ELR (cell line): ENCODE measurements at places on chromosomes 5 and 9.

DNA sequence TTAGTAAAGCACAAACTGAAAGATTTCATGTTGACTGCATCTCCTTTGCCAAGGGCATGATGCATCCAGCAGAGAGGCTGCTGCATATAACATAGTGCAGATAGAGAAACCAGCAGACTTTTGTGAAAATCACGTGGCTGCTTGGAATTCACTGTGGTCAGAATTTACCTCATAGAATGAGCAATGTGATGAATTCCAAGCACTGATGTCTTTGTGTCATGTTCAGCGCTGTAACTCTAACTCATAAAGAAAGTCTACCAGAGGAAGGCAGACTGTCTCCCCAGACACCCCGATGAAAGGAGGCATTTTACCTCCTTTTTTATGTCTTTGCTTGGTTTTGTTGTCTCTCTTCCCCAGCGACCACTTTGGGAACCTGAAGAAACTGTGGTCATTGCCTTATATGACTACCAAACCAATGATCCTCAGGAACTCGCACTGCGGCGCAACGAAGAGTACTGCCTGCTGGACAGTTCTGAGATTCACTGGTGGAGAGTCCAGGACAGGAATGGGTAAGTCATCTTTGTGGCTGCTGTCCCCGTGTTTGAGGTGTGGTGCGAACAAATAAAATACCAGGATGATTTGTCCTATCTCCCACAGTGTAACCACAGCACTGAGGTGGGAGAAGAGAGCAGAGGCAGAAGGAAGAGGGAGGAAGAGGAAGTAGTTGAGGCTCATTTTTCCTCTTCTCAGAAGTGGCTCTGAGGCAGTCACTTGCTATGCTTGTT is 42.0 kb downstream of the ITK start:
- DNase-seq = peak; percentile 31

- peak; percentile 4 for DNase-seq
These were observed 45.4 kb downstream of the ANGPTL2 start for GRCh38 chr9:127076860-127077643.

GRCh38 chr5:158560170-158560569 is 539.5 kb downstream of the EBF1 start:
- no peak for DNase-seq

GRCh38 chr5:112154940-112155686 is 264.0 kb downstream of the EPB41L4A start:
- DNase-seq = peak; percentile 73

DNA sequence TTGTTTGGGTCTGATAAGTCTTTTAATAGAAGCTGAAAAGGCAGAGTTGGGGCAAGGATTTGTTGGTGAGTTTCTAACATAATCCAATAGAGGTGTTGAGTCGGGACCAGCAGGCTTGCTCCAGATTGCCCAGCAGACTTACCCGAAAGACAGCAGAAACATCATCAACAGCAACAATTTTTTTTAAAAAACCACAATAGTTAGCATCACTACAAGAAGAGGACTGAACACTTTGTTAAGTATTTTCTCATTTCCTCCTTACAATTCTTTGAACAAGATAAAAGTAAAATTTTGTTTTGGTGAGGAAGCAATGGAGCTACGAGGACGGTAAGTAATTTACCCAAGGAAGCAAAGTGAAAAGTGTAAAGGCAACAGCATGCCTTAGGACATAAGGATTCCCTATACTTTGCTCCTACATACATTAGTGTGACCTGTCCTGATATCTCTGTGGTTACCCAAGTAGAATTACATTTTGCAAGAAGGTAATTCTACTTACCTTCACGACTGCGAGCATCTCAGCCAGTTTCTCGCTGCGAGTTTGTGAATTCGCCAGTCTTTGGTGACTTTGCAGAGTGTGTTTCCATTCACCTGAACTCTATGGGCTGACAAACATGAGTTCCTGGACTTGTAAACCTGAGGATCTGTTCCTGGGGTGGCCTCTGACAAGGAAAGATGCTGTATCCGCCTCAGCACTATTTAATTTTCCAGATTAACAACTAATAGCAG is 13.2 kb downstream of the ITK start:
- DNase-seq = no peak
